Right hindlimb (tissue), 1 donor: ENCODE measurements at places on chromosomes 4 and X.

GRCh38 chr4:153403726-153404125, 59.2 kb downstream of the MND1 start:
- DNase-seq: no peak

GRCh38 chrX:97398030-97398551, 514.4 kb downstream of the RPA4 start:
- DNase-seq: no peak

DNA sequence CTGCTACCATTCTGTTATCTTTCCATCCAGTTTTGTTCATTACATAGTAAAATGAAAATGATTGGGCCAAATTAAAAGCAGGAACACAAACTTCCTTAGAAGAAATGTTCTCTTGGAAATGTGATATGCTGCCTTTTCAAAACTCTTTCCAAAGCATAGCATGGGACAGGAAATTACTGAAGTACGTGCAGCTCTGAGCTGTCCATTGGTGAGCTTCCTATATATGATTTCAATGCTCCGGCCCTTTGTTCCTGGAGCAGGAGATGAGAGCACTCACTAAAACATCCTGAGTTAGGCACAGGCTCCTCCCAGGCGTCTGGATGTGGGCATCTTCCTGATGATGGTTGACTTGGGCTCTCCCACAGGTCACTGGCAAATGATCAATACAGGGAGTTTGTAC, 33.0 kb upstream of the ANXA3 start:
- no peak for DNase-seq

DNA sequence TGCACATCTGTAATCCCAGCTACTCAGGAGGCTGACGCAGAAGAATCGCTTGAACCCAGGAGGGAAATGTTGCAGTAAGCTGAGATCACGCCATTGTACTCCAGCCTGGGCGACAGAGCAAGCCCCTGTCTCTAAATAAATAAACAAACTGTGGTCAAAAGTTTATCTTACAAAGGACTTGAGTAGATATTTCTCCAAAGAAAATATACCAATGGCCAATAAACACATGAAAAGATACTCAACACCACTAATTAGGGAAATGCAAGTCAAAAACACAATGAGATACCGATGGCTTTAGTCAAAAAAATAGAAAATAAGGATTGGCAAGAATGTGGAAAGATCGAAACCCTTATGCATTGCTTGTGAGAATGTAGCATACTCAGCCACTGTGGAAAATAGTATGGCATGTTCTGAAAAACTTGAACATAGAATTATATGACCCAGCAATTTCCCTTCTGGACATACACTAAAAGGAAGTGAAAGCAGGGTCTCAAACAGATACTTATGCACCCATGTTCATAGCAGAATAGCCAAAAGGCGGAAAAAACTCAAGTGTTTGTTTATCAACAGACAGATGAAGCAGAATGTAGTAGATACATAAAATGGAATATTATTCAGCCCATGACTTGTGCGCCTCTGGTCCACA, 2.0 kb upstream of the CFAP97 start:
- no peak for DNase-seq

GRCh38 chr4:170672381-170672965, 582.7 kb upstream of the AADAT start:
- no peak for DNase-seq

DNA sequence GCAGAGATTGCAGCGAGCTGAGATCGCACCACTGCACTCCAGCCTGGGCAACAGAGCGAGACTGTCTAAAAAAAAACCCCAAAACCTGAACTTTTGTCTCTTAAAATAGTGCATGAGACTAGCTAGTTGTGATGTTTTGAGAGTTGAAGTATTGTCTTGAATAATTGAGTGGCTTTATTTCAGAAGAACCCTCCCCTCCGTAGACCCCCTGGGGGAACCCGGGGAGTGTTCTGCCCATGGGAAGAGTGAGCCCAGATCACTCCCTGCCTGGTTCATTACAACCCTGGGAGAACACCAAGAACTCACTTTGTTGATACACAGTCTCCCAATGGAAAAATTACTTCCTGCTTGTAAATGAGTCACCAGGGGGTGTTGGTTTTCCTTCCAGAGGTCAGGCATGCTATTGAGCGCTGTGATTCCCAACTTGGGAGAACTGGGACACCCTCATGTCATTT, 65.3 kb upstream of the SHISA3 start:
- DNase-seq: no peak

- DNase-seq: no peak
Observed at GRCh38 chr4:4922441-4922840, 63.0 kb downstream of the MSX1 start.

DNA sequence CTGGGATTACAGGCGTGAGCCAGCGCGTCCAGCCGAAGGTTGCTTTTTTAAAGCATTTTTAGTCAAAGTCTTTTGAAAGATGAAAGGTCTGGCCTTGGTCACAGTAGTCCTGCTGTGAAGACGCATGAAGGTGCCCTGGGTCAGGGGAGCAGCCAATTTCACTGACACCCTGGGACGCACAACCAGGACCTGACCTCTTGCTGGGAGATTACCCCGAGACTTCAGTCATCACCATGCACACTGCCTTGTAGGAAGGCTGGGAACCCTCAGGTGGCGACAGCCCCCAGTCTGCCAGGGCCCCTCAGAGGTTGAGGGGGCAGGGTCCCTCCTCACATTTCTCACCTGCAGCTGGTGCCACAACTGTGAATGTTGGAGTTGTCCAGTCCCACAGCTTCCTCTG, 53.2 kb downstream of the CPLX1 start:
- no peak for DNase-seq

DNA sequence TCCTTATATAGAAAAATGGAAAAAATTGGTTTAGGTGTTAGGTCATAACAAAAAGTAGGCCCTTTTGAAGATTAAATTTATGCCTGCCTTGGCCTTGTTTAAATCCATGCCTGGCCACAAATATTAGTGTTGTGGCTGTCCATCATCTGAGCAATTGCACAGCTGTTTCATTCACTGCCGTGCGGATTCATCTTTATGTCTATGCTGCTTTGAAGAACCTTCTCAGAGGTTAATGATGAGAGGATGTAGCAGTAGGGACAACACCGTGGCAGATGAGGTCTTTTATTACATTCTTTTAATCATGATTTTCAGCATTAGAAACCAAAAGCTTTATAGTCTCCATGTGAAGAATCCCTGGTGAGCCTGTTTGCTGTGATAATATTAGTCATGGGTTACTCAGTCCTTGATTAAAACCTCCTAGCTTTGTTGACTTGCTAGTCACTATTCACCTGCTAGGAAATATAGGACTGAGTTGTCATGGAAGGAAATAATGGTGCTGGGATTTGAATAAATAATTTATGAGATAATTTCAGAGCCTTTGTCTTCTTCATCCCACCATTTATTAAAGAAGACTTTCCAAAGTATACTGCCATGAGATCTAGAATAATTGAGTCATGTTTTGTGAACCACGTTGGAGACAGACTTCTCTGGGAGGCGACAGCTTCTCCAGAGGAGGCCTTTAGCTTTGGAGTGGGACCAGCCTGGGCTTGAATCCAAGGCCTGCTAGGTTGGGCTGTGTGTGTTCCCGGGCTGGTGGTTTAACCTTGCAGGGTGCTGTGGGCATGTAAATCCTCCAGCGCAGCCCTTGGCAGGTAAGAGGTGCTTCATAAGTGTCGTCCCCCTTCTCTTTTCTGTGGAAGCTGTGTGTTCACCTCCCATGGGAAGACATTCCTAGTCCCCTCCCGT, 53.5 kb downstream of the PTTG2 start:
- DNase-seq: no peak

DNA sequence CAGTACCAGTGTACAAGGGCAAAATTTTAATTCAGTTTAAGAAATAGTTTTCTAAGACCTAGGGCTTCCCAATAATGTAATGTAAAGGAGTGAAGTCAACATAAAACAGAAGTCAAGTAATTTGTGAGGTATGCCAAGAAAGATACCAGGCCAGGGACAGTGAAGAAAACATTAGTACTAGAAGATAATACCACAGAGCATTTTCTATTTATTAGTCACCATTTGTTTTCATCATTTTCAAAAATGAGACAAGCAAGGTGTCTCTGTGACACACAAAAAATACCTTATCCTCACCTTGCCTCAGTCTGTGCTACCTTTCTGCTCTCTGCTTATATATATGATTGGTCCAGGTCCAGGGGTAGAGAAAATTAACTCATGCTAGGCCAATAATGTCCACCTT, 46.8 kb downstream of the VEGFC start:
- no peak for DNase-seq

- no peak for DNase-seq
Observed at GRCh38 chrX:15790769-15791290, 546 bp downstream of the ZRSR2 start.

DNA sequence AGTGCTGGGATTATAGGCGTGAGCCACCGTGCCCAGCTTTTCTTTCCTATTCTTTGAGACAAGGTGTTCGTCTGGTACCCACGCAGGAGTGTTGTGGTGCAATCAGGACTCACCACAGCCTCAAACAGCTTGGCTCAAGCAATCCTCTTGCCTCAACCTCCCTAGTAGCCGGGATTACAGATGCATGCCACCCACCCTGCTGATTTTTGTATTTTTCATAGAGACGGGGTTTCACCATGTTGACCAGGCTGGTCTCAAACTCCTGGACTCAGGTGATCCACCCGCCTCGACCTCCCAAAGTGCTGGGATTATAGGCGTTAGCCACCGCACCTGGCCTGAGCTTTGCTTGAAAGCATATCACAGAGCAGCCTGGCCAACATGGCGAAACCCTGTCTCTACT, 1.5 kb upstream of the CRLF2 start:
- DNase-seq: no peak

GRCh38 chrX:118352566-118352965, 6.7 kb downstream of the WDR44 start:
- no peak for DNase-seq

DNA sequence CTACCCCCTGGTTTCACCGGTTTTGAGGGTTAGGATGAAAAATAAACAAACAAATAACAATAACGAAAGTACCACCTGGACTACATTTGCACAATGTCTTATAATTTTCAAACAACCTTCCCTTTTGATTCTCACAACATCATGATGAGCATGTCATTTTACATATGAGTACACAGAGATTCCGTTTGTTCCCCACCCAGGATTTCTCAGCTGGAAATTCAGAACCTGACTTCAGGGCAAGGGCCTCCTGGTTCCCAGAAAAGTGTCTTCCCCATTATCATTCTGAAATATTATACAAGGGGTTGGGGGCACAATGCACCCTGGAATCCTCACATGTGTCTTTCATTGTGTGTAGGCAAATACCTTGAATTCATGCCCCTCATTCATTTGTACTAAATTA, 135.8 kb upstream of the NOCT start:
- no peak for DNase-seq

- no peak for DNase-seq
Observed at GRCh38 chrX:73134741-73135140, 55.4 kb upstream of the PABPC1L2A start.

DNA sequence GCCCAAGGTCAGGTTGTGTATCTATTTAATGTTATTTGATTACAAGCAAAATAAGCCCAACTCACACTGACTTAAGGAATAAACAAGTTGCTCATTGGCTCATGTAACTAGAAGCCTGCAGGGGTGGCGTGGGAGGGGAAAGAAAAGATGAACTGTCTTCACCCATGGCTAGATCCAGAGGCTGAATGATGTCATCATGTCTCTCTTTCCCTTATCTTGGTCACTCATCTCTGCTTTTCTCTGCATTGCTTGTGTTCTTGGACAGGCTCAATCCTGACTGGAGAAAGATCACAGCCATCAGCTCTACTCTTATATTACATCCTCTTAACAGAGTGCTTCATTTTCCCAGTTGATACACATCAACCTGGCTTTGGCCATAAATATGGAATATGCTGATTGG, 290.0 kb upstream of the DIAPH2 start:
- DNase-seq: no peak

DNA sequence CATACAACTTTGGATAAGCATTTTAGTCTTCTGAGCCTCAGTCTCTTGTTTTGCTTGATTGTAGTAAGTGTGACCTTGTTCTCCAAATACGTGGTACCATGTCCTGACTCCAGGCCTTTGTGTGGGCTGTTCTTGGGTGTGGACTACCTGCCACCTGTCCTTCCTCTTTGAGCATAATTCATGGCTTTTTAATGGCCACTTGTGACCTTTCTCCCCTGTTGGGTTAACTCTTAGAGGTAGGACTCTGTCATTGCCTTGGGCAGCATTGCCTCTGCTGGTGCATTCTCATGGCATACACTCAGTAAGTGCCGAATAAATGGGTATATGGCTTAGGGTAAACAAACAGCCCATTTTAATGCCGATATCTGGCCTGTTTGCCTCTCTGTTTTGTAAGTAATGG, 3.0 kb downstream of the NSD2 start:
- DNase-seq: no peak

DNA sequence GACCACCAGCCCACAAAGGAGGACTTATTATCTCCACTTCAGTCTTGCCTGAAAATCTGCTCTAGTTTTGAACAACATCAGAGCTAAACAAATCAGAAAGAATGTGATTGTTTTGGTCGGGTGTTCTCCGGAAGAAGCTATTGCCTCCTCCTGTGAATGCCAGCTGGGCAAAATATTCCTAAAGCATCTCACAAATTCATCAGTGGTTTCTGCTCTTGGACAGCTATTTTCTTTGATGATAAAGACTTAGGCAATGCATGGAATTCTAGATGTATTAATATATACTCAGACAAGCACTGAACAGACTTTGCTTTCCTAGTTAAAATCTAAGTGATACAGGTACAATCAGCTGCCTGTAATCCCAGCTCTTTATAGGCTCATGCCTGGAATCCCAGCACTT, 71.8 kb downstream of the ASMT start:
- no peak for DNase-seq

DNA sequence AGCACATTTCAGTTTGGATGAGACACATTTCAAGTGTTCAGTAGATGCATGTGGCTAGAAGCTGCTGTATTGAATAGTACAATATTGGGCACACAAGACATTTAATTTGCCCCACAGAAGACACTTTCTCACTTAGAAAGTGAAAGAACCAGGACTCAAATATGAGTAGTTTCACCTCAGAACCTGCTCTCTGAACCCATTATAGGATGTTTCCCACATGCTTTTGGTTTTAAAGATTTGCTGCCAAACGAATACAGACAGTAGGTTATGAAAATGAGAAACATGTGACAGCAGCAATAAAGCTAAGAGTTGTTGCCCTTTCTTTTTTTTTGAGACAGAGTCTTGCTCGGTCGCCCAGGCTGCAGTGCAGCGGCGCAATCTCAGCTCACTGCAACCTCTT, 32.3 kb downstream of the C4orf54 start:
- DNase-seq: no peak

GRCh38 chr4:127730142-127730913, at the start of gene SLC25A31:
Gene SLC25A31 (plus strand): TSS chr4:127730400. CDS start chr4:127730546, 146 bp downstream.
- DNase-seq: no peak

DNA sequence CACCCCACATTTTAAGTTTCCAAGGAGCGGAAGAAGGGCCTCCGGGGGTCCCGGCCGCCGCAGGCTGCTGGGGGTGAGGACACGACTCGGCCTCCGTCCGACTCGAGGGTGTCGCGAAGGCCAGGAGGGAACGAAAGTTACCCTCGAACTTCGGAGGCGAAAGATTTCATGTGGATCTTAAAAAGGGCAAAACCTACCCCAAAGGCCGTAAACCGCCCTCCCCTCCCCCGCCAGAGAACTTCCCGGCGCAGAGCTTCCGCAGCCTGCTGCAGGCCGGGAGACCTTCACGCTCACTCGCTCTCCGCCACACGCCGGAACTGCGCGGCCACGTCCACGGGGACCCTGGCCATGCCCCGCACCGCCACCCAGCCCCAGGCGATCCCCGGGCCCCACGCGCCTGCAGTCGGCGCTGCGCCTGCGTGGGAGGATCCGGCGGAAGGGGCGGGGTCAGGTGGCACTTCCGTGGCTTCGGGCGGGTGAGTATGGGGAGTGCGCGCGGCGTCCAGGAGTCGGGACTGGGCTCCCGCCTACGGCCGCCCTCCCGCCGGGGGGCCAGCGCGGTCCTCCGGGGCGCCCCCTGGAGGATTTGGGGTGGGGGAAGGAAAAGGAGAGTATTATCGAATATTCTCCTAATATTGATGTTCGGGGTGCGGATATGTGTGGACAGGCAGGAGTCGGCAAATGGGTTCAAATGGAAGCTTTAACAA, at the start of gene MMAA:
Gene MMAA, plus strand, starts transcription at position 454 of the 707 bp plus-strand sequence. CDS start 19,755 bp downstream, outside the sequence.
- DNase-seq: peak; percentile 97
